ENCODE measurements at places on chromosomes 12 and 14. TPM values are rescaled to one million over a fixed set of nuclear protein-coding genes. Genes with fewer than 3 reads are reported as not detected.

- DNase-seq = no peak
These were observed 31.2 kb downstream of the CREBL2 start for GRCh38 chr12:12642916-12643315.

- DNase-seq = no peak
These were observed 98.3 kb downstream of the PDZRN4 start for GRCh38 chr12:41286426-41286825.

DNA sequence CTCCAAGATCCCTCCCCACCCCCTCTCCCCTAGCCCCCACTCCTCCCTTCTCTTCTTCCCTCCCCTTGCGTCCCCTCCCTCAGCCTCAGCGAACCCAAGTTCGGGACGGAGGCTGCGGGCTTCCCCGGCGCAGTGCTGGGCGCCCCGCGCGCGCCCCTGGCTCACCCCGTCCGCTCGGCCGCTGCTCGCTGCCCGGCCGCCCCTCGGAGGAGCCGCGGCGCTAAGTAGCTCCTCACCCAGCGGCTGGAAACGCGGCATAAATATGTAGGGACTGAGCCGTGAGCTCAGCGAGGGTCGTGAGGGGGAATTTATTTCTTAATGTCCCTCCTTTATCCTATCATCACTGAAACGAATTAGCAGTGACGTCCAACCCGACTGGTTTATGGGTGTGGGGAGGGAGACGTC is at the start of gene NOS1:
Gene NOS1, minus strand, starts transcription at position 280 of the 405 bp plus-strand sequence. CDS start 30,557 bp downstream, outside the sequence.
- DNase-seq = peak; percentile 70

GRCh38 chr14:51653079-51653774 is 1.5 kb downstream of the FRMD6 start:
- DNase-seq = peak; percentile 67

- no peak for DNase-seq
These were observed 95.8 kb downstream of the PRKCH start for GRCh38 chr14:61417141-61417540.

DNA sequence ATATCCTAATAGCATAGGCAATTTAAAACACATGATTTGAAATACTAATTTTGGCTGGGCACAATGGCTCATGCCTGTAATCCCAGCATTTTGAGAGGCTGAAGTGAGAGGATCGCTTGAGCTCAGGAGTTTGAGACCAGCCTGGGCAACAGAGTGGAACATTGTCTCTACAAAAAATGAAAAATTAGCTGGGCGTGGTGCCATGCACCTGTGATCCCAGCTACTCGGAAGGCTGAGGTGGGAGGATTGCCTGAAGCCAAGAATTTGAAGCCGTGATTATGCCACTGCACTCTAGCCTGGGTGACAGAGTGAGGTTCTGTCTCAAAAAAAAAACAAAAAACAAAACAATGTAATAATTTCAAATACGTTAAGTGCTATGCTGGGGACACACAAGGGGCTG is 83.3 kb downstream of the SSPN start:
- no peak for DNase-seq

DNA sequence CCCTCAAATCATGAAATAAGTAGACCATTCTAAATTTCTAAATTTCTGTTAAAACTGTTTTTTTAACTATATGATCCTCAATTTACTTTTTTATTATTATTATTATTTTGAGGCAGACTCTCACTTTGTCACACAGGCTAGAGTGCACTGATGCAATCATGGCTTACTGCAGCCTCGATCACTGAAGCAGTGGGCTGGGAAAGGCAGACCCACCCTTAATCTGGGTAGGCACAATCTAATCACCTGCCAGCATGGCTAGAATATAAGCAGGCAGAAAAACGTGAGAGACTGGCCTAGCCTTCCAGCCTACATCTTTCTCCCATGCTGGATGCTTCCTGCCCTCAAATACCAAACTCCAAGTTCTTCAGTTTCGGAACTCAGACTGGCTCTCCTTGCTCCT is 2.3 kb downstream of the ERO1A start:
- DNase-seq = no peak

DNA sequence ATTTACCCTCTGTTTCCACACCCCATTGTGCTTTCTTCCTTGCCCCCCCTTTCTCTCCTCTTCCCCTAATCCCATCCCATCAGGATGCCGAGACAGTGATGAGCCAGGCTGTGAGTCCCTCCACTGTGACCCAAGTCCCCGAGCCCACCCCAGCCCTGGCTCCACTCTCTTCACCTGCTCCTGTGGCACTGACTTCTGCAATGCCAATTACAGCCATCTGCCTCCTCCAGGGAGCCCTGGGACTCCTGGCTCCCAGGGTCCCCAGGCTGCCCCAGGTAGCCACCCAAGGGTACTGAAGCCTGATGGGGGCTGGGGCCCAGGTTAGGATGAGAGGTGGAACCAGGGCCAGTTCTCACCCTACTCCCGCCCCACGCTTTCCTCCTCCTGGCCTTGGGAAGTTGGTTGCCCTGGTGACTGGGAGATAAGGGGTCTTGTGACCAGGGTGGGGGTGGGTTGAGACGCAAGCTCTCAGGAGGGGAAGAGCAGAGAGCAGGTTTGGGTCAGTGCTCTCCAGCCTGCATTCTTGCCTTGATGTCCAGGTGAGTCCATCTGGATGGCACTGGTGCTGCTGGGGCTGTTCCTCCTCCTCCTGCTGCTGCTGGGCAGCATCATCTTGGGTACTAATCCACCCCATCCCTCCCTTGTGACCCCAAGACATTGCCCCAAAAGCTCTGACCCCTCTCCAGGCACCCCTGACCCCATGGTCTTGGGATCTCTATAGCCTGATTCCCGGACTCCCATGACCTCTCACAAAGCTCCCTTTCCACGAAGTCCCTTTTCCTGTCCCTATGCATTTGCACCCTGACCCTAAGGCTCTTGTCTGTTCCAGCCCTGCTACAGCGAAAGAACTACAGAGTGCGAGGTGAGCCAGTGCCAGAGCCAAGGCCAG is 1.2 kb downstream of the AMHR2 start:
- no peak for DNase-seq

DNA sequence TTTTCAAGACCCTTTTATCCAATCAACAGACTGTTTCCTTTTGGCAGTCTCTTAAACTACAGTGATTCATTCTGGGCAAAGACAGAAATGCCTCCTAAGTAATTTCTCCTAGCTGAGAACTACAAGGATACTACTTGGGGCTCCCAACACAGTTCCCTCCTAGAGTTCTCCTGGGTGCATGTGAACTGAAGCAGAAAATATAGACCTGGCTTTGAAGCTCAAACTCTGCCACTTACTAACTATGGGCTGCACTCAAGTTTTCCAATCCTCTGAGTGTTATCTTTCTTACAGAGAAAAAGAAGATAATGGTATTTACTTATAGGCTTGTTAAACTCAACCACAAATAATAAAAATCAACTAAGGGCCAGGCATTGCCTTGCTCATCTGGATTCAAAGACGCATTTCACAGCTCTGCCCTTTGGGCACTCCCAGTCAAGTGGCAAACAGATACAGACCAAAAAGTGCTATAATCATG is 97.6 kb downstream of the EFCAB11 start:
- no peak for DNase-seq

DNA sequence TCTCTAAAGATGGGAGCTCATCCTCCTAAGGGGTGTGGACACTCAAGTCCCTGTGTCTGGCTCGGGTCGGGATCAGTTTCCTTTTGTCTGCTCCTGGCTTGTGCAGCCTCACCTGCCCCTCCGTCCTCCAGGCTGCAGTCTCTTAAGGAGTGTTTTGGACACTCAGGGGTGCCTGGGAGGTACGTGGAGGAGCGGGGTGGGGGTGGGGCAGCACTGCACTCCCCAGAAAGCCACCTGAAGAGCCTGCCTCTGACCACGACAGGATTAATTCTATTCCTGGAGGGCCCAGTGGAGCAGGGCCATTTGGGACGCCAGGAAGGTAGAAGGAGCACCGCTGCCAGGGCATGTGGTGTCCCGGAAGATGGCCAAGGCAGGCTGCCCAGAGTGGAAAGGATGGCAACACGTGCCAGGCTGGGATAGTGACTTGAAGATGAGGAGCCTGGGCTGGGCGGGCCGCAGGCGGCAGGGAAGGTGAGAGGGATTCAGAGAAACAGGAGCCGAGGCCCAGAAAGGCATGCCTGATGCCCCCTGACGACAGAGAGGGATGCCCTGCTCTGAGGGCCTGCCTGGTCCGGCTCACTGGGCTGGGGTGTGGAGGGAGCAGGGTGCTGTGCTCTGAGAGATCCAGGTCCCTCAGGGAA is 14.8 kb upstream of the LRTM2 start:
- no peak for DNase-seq

GRCh38 chr12:38954238-38954873 is 49.0 kb upstream of the CPNE8 start:
- no peak for DNase-seq

- DNase-seq = no peak
These were observed 26.7 kb downstream of the CLECL1 start for GRCh38 chr12:9706086-9706685.

- DNase-seq = peak; percentile 61
These were observed 56.4 kb upstream of the PIWIL1 start for GRCh38 chr12:130281153-130281799.

GRCh38 chr12:105419606-105420005 is 89.1 kb downstream of the C12orf75 start:
- no peak for DNase-seq

- no peak for DNase-seq
These were observed 20.7 kb downstream of the ZDHHC17 start for GRCh38 chr12:76784600-76785051.

GRCh38 chr12:132827763-132828703 is 636 bp downstream of the GOLGA3 start:
- peak; percentile 24 for DNase-seq

CD69 gene
- total RNA-seq = not detected

CFAP54 gene
- total RNA-seq = 0.70 TPM

KLRG1 gene
- total RNA-seq = 8.0 TPM

TMEM229B gene
- total RNA-seq = 1.6 TPM

MSRB3 gene
- total RNA-seq = 1.7 TPM

TAS2R10 gene
- total RNA-seq = 3.6 TPM

GPRC5A gene
- 0.38 TPM for total RNA-seq

CCDC38 gene
- total RNA-seq = not detected

BIN2 gene
- 0.23 TPM for total RNA-seq

TRMT5 gene
- 18.4 TPM for total RNA-seq

CCDC196 gene
- total RNA-seq = not detected

TIMM9 gene
- total RNA-seq = 101 TPM

NXPH4 gene
- total RNA-seq = 4.5 TPM

DAD1 gene
- total RNA-seq = 213 TPM
